ENCODE measurements at places on chromosomes 12 and 14.

DNA sequence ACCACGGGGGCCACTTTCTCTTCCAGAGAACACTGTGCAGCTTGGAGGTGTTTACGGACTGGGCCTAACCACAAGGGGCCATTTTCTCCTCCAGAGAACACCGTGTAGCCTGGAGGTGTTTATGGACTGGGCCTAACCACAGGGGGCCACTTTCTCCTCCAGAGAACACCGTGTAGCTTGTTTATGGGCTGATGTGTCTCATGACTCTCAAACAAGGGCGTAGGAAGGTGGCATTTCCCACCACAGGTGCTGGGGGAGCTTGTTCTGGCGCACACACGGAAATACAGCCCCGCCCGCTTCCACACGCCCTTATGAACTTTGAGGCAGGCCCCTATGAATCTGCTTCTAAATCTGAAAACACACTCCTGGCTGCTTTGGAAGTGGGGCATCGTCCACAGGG is 174.6 kb upstream of the SFSWAP start:
- DNase-seq = no peak

GRCh38 chr12:111753144-111753881 is 13.4 kb upstream of the ALDH2 start:
- DNase-seq = no peak

DNA sequence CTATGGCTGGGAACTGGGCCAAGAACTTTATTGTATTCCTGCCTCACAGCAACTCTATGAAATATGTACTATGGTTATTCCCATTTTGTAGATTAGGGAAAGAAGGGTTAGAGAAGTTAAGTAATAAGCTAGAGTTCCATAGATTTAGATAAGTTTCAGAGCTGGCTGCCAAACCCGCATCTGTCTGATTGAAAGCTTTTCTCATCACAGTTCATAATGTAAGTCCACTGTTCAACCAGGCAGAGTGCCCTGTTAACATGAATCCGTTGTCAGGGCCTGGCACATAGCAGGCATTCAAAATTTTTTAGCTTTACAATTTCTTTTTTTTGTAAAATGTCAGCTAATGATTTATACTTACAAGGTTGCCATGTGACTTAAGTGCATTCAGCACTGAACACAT is 467.3 kb downstream of the NRXN3 start:
- DNase-seq = no peak

GRCh38 chr12:54486173-54486867 is 11.2 kb upstream of the NCKAP1L start:
- no peak for DNase-seq

- DNase-seq = no peak
Observed at GRCh38 chr12:95418142-95418541, 55.8 kb upstream of the METAP2 start.

DNA sequence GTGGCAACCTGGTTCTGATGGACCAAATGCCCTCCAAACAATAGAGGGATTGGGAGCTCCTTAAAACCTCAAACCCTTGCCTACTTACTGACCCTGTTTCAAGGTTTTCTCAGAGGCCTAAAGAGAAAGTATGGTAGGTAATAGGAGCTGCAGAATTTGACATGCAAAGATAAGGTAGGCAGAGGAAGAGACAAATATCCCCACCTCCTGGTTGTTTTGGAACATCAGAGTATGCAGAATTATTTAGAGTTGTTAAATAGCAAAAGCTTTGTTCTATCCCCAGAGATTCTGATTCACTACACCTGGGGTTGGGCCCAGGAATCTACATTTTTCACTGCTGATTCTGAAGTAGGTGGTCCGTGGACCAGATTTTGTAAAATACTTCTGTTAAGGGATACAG is 421.2 kb downstream of the SOX5 start:
- DNase-seq = no peak

DNA sequence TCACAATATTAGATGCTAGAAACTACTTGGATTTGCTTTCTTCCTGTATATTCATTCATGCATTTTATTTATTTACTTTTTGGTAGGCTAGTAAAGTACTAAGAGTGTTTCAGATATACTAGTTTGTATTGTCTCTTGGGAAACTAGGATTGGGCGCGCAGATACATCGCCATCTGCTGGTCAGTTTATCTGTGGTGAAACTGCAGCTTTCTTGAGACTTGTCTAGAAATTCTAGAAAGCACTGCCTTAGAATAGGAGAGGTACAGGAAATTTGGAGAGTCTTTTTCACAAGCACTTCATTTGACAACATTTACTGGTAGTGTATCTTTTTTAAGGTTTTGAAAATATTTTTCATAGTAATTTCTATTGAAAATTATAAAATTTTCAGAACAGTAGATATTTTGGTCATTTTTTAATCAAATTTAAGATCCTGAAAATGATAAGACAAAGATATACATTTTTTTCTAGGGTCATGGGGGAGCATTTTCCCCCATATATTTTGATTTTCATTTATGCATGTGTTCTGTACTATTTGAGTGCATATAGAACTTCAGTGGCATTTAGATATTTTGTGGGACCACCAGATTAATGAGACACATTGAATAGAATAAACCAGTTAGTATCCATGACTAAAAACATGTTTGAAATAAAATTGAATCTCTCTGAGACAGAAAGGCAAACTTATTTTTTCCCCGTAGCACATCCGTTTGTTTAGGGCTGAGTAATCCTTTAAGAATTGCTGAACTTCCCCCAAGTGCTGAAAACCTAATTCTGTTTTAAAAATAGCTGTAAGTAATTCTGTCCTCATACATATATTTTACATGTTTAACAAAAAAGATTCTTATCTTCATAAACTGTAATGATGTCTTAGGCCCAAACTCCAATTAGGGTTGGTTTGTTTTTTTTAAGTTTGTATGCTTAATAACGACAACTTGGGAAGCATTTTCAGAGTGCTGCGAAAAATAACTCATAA is 44.5 kb downstream of the SLC38A6 start:
- DNase-seq = no peak

DNA sequence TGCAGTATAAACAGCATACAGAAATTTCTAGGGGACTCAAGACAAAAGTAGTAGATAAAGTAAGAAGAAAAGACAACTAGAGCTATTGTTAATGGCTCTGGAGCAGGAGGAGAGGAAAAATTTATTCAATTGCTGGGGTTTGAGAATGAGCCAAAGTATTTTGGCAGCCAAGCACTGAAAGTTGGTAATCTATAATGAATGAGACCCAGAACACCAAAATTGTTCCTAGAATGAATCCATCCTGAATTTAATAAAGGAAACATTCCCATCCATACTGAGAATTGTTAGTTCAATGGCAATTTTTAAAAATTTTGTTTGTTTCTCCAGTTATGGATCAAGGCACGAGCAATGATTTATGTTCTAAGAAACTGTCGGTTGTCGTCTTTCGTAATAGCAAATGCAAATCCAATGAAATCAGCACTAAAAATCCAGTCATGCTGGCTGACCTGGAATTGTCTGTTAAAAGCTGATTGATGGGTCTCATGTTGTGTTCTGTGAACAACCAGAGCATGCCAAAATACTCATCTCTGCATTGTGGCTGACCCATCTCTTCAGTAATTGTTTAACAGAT is 170.9 kb upstream of the LMNTD1 start:
- DNase-seq = no peak

- DNase-seq = no peak
Observed at GRCh38 chr14:23129759-23130316, 10.8 kb upstream of the CEBPE start.

DNA sequence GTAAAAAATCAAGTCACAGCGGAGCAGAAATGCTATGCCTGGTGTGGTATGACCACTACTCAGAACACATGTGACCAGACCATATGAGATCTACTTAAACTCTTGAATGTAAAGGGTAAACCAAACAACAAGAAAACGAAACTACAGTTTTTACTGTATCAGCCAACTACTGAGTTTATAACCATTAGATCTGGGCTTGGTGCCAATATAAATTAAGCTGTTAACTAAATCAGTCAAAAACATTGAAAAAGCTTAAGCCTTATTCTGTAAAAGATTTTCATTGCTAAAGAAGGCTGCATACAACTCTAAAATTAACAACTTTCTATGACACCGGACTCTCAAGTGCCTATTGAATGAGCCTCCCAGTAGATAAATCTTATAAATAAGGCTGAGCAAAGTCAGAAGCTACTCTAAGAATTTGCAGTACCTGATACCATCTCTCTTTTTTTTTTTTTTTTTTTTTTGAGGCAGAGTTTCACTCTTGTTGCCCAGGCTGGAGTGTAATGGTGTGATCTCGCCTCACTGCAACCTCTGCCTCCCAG is 35.4 kb downstream of the SPTLC2 start:
- DNase-seq = no peak

DNA sequence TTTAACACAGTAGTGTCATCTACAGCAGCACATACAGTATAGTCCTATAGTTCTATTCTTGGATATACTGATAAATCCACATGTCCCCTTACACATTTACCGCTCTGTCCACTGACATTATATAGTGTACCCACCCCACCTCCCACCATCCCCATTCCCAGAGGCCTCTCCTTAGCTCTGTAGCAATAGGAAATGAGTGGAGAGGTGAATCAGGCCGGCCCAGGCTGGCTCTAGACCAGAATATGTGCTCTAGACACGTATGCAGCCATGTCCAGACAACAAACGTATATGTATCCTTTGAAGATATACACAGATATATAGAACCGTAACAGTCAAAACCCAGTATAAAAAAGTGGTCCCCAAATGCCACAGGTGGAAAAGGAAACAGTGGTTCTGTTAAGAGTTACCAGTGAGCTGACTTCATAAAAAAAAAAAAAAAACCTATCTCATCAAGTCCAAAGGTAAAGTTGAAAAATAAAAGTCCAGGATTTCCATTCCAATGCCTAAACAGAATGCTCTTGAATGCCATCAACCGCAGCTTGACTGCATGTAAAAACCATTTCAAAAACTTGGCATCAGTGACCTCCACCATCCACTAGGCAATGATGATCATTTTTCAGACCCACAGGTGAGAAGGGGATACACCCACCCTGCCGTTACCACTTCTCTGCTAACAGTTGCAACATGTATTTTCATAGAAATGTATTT is 16.7 kb downstream of the EGLN3 start:
- no peak for DNase-seq

- DNase-seq = no peak
Observed at GRCh38 chr12:31845613-31846322, 113.4 kb upstream of the RESF1 start.

- DNase-seq = no peak
Observed at GRCh38 chr14:94138251-94138650, 8.8 kb upstream of the IFI27L2 start.

GRCh38 chr12:27012239-27012981 is 1.8 kb downstream of the TM7SF3 start:
- DNase-seq = no peak

GRCh38 chr12:83779526-83779925 is 1092.8 kb downstream of the TMTC2 start:
- no peak for DNase-seq

DNA sequence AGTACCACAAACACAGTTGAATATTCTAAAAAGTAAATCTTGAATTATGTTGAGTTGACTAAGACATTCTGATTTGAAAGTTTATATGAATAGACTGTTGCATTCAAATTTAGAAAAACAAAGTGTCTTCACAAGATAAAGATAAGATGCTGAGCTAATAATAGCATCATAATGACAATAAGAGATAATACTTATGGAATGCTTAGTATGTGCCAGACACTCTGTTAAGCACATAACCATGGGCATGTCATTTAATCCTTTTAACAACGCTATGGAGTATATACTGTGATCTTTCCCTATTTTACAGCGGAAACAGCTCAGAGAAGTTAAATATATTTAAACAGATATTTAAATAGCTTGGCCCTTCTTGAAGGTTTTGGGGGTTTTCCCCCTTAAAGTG is 163.4 kb downstream of the SRGAP1 start:
- DNase-seq = no peak

All from esophagus squamous epithelium (tissue), 5 donors.